ENCODE measurements at places on chromosomes 16 and 17.

DNA sequence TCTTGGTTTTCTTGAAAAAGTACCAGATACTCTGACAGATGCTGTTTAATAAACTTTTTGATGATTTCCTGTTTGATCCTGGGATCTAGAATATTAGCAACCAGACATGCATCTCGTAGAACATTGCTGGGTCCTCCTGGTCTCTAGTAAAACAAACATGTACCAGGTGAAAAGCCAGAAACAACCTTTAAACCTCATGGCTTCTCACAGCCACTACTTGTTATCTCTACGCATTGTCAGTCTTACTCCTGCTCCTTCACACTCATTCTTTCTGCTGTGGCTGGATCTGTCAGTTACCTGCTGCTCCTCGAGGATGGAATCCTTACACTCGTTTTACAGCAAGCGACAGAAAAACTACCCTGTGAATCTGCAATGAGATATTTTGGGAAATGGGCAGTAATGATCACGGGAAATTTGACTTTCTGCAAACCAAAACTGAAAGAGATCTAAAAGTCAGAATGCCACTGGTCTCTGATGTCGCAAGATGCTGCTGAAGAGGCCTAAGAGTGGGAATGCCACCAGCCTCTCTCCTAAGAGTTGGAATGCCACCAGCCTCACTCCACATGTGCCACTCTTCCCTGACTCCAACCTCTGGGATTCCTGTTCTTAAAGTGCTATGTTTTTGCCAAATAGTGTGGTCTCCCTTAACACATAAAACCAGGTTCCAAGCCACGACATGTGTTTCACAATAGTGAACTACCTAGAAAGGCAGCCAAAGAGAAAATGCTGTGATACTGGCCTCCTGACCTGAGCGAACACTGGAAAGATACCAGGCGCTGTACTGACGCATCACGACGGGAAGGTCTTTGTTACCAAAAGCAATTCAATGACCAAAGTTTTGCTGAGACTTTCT, 86.3 kb downstream of the VPS53 start:
- no peak for DNase-seq

DNA sequence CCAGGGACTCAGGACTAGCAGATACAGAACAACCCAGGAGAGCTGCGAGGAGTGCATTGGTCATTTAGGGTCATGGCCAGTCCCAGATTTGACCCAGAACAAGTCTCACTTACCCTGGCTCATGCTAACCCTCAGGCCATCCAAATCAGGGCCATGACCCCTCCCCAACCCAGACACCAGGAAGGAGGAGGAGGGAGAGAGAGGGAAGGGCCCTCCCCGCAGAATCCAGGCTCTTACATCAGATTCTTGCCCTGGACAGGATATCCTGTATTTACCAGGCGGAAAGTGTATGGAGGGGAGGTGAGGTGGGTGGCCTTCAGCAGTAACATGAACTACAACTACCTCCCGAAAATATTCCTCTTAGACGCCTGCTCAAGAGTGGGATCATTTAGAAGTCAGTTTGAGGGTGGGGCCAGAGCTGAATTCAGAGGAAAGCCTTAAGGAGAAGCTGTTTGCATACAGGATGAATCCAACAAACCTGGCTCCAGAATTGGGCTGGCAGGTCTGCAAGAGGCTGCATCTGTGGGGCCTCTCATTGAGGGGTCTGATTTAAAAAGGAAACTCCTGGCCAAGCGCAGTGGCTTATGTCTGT, 2.1 kb downstream of the VAT1 start:
- DNase-seq: no peak

GRCh38 chr16:86604436-86605193, 26.3 kb downstream of the FOXL1 start:
- DNase-seq: no peak

- no peak for DNase-seq
Measured at GRCh38 chr16:48479955-48480354, 94.7 kb upstream of the SIAH1 start.

- no peak for DNase-seq
Measured at GRCh38 chr17:61335105-61335844, 64.4 kb upstream of the TBX2 start.

GRCh38 chr17:42294469-42295398, 6.4 kb downstream of the STAT5A start:
- no peak for DNase-seq

DNA sequence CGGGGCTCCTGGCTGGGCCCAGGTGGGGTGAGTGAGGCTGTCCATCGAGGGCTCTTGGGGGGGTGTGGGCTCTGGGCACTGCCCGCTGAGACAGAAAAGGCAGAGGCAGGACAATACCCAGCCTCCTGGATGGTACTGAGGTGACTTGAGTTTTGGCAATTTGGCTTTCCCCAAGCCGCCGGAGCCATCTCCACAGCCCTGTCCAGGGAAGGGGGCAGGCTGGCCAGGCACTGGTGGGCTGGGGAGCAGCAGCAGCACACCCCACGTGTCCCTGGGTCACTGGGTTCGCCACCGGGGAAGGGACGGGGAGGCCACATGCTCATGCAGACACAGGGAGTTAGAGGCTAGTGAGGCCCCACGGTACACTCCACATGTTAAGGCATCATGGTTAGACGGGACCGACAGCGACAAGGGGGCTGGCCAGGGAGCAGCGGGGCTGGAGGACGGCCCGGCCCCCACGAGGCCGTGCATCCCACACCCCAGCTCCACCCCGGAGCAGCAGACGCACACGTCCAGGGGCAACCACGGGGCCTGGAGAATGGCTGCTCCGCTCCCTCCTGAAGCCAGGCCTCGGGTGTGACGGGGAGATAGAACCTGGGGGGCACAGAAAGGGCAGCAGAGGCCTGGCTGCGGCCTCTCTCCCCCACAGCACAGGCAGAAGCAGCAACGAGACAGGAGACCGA, 3.0 kb downstream of the ARHGDIA start:
- no peak for DNase-seq

Data from vagina (tissue), 2 donors.